ENCODE measurements at places on chromosomes 16 and 17.

- H3K4me1 ChIP-seq, result no peaks in the 10 kb centered on the region
- DNase-seq, result no peak
- H3K27me3 ChIP-seq, result no peaks in the 10 kb centered on the region
- no peaks in the 10 kb centered on the region for H3K36me3 ChIP-seq
- H3K27ac ChIP-seq, result no peak overlapping the region
Observed at GRCh38 chr17:72527789-72528188, 407.0 kb downstream of the SOX9 start.

DNA sequence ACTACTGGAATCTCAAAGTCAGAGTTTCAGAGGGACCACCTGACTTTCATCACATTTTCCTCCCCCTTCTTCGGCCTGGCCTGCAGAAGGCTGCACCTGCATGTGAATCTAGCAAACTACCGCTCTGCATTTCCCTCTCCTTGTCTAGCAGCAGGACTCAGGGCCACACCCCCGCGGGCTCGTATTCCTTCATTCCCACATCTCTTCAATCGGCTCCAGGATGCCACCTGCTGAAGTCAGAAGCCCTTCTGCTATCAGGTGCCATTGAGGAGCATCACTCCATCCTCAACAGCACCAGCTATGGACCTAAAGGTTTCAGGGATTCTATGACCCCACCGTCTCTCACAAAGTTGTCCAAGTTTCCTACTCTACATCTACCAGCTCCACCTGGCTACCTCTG lies 169.5 kb downstream of the VPS53 start:
- H3K27me3 ChIP-seq, result no peaks in the 10 kb centered on the region
- H3K27ac ChIP-seq, result no peak overlapping the region
- DNase-seq, result no peak
- peaks cover 2% of the 10 kb centered on the region for H3K36me3 ChIP-seq

DNA sequence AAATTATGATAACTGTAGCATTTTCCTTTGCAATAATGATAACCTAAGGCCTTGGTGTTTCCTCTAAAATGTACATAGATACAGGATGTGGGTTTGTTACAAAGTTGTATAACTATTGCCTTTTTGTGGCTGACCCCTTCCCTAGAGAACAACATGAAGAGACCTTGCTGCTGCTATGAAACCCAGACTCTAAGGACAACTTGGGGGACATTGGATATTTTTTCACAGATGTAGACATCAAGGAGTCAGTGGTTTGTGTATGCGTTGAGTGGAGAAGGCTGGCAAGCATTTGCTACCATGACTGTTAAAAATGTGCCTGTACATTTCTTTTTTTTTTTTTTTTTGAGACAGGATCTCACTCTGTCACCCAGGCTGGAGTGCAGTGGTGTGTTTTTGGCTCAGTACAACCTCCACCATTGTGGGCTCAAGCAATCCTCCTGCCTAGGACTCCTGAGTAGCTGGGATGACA lies 12.3 kb downstream of the HMOX2 start:
- H3K36me3 ChIP-seq, result peaks cover 6% of the 10 kb centered on the region
- H3K4me1 ChIP-seq, result peaks cover 31% of the 10 kb centered on the region
- no peak for DNase-seq

DNA sequence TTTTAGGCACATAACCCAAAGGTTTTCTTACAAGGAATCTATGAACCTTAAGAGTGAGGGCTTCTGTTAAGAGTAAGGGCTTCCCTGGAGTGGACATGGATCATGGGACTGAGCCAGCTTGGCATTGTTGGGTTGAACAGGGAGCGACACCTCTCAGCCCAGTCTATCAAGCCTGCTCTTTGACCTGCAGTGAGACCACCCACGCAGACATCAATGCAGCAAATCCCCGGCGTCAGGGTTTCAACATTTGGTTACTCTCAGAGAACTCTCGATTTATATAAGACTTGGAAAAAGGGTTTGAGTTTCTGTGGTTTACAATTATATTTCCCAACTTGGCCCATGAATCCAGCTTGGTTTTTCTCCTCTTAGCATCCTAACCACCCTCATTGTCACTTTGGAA lies 299.9 kb downstream of the WWOX start:
- peaks cover 14% of the 10 kb centered on the region for H3K4me1 ChIP-seq
- peak; percentile 45 for DNase-seq
- H3K27ac ChIP-seq, result peak overlapping the region; percentile 32

Data from SJSA1 (cell line).